CD4-positive, alpha-beta T cell treated with Interferon gamma for 1 hour (primary cell): ENCODE measurements at places on chromosomes 7 and 10.

DNA sequence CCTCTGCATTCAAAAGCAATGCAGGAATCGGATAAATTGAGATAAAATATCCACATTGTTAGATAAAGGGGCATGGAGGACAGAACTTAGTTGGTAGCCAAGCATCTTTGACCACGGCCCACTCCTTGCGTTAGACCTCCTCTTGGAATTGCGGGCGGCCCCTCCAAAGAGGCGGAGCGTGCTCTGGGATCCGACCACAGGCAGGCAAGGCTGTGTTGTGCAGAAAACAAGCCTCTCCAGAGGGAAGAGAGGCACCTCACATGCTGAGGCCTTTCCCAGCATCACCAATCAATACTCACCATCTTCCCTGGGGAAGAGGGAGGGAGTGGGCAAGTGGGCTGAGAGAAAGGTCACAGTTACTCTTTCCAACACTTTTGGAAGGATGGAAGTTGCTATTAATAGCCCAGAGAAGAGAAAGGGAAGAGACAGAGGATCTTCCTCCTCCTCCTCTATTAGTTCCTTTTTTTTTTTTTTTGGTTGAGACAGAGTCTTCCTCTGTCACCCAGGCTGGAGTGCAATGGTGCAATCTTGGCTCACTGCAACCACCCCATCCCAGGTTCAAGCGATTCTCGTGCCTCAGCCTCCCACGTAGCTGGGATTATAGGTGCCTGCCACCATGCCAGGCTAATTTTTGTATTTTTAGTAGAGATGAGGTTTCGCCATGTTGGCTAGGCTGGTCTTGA, 49.7 kb upstream of the NRF1 start:
- no peak for DNase-seq

- DNase-seq = no peak
These were observed 115.3 kb upstream of the WDR11 start for GRCh38 chr10:120735773-120736371.

- no peak for DNase-seq
These were observed 4.0 kb upstream of the ARMS2 start for GRCh38 chr10:122450353-122450990.

DNA sequence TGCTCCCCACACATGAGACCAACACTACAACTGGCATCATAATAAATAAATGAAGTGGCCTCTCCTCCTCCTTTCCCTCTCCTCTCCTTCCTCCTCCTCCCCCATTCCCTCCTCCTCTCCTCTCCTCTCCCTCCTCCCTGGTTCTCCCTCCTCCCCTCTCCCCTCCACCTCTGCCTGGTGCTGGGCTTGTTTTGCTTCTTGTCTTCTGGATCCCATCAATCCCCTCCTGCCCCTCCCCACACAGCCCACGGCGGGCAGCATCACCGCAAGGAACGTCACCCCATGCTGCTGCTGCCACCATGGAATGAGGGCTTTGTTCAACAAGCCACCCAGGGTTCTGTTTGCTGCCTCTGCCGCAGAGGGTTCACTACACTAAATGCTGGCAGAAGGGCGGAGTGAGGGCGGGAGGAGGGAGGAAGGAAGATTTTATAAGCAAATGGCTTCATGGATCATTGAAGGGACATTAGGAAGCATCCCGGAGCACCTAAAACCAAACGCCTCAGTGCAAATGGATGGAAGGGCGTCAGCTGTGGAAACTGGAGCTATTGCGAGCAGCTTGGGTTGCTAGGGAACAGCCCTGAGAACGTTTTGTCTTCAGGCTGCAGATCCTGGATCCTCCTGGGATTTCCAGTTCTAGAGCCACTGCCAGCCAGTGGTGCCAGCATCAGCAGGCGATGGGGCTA, 379.7 kb upstream of the ZMIZ1 start:
- no peak for DNase-seq

DNA sequence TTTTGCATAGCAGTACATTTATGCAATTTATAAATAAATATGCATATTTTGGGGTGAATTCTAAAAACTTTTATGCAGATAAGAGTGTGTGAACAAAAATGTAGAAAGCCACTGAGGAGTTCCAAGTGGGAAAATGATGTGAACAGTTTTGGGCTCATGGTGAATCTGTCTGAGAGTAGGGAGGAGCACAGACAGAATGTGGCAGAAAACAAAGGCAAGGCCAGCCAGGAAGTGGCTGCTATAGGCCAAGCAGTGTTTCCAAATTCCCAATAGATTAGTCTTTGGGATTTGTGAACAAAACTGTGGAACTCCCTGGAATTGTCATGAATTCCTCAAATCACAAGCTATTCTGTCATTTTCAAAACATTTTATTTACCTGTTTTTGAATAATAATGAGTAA, 73.6 kb upstream of the AMPH start:
- DNase-seq = no peak

DNA sequence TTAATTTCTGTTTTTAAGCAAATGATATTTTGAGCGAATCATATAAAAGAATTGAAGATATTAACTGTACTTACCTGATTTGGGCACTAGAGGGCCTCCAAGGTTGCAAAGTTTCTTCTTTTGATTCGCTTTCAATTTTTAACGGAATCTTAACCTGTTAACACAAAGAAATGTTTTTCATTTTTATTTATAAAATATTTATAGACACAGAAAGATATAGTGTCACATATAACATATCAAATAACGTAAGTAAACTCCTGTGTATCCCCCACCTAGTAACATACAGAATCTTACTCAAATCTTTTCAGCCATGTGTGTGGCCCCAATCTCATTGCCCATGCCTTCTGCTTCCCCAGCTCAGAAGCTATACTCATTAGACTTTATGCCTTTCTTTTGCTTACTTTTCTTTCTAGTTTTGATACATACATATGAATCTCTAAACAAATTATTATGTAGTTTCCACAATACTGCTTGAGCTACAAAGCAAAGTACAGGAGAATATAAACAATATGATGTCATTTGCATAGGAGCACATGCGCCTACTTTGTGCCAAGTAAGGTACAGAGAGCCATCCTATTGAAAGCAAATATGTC, 49.5 kb upstream of the ZPBP start:
- DNase-seq = no peak

DNA sequence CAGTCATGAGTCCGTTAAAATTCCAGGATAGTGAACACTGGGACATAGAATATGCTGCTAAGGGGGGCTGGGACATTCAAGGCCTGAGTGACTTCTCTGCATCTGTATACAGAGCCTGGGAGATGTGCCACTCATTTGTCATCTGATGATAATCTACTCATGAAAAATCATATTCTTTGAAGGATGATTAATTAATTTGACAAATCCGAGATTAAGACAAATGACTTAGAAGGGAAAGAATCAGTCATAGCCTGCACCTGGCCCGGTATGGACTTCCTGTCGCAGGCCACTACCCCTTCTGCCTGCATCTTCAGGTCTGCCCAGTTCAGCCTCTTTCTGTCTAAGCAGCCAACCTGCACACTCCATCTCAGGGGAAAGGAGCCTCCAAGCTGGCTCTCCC, 18.8 kb upstream of the FAM170B start:
- DNase-seq = no peak

GRCh38 chr7:34406848-34407530, 251.0 kb upstream of the NPSR1 start:
- DNase-seq = no peak
